ENCODE measurements at places on chromosomes 6 and 20.

- no peak for DNase-seq
Observed at GRCh38 chr6:46652232-46652602, 401 bp downstream of the CYP39A1 start.

DNA sequence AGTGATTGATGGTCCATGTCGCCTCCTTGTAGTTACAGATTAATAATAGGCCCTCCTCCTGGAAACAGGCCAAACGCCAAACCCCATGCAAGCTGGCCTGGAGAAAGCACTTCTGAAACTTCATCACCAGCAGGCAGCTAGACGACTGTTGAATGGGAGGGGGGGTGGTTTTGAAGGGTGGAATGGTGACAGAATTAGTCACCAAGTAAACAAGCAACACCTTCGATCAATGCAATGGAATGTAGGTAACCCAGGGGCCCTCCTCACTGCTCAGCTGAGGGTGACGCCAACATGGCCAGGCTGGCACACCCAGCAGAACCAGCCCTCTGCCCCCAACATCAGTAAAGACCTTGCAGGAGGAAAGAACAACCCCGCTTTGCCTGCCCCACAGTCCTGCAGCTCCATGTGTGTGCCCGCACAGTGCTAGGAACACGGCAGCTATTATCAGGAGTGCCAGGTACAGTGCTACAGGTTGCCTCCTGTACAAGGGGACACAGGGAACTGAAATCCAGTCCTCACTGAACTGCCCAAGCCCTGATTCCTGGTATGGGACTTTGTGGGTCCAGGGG lies 2.7 kb downstream of the BCAS1 start:
- no peak for DNase-seq

DNA sequence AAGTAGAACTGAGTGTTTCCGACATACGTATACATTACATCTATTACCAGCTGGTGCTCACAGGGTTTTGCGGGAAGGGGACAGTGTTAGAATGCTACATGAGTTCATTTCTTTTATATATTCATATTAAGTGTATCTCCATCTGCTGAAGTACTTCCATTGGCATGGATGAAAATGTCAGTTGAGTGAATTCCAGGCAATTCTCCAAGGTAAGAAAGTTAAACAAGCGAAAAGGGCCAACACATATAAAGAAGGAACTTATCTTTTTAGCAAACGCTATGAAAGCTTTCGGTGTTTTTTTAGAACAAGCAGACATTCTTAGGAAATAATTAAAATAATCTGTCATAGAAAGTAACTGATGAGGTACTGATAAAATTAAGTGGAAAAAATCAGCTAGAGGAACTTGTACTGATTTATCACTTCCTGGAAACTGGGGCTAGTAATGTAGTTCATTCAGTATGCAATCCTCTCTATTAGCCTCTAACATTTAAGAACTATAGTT lies 34.6 kb downstream of the RNF146 start:
- DNase-seq, result no peak

GRCh38 chr20:17315407-17316231 lies 88.8 kb downstream of the PCSK2 start:
- DNase-seq, result no peak

DNA sequence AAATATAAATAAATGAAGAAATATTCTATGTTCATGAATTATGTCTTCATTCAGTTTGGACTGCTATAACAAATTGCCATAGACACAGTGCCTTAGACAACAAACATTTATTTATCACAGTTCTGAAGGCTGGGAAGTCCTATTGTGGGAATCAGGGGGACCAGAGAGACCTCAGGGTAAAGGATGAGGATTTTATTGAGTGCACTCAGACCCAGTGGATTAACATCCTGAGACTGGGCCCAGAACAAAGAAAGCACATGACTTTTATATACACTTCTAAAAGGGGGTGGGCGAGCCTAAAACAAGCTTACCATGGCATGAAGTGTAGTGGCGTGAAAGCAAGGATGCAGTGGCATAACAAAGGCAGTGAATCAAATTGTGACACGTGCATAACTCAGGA lies 26.9 kb upstream of the CBLN4 start:
- DNase-seq, result no peak

DNA sequence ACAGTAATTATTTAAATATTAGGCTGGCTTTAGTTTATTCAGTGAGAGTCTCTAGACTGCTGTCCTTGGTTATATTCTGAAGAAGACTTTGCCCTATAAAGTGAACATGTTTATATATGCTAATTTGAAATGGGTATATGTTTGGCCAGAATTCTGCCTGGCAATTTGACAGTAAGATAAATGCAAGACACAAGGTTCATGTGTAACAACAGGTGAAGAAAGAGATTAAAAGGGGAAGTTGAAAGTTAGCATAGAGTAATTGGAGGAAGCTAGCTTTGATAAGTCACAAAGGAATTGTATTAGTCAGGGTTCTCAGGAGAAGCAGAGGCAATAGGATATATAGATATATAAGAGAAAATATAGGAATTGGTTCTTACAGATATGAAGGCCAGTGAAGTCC lies 191.4 kb downstream of the CENPW start:
- no peak for DNase-seq

- DNase-seq, result no peak
Observed at GRCh38 chr6:124682751-124683150, 279.5 kb upstream of the RNF217 start.

- no peak for DNase-seq
Observed at GRCh38 chr20:53309515-53309914, 284.1 kb downstream of the ZNF217 start.

DNA sequence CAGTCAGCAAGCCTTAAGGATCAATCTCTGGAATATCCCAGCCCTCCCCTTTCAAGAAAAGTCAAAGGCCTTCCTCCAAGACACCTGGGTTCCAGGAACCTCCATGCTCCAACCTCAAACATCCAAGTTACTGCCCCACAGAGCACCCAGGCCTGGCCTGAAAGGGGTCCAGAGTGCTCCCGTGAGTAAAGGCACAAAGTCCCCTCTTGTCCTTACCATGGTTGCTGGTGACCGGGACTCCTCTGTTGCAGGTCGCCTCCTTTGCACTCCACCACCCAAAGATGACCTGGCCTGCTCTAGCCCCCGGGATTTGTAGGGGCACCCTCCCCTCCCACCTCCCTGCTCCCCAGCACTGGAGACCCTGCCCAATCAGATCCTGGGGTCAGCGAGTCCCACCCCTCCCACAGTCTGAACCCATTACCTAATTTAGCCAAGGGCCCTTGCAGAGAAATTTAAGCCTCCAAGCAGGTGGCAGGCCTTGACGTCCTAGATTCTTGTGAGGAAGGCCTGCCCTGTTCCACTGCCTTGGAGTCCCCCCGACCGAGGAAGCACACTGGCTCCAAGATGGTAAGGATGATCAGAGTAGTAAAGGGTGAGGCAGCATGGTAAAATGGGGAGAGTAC lies at the start of gene TNNC2:
Gene TNNC2, minus strand, starts transcription at position 283 of the 623 bp plus-strand sequence. Its CDS starts 64 bp downstream, at position 219.
- no peak for DNase-seq

DNA sequence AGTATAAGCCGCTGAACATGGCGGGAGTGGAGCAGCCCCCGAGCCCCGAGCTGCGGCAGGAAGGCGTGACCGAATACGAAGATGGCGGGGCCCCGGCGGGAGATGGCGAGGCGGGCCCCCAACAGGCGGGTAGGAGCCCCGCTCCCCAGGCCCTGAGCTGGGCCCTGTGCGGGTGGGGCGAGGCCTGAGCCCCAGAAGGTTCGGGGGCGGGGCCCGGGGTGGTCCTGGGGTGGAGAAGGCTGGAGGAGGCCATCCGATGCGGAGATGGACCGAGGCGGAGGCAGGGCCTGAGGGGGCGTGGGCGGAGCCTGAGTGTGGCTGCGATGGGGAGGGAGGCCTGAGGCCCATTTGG lies 7.1 kb downstream of the L3MBTL1 start:
- no peak for DNase-seq

DNA sequence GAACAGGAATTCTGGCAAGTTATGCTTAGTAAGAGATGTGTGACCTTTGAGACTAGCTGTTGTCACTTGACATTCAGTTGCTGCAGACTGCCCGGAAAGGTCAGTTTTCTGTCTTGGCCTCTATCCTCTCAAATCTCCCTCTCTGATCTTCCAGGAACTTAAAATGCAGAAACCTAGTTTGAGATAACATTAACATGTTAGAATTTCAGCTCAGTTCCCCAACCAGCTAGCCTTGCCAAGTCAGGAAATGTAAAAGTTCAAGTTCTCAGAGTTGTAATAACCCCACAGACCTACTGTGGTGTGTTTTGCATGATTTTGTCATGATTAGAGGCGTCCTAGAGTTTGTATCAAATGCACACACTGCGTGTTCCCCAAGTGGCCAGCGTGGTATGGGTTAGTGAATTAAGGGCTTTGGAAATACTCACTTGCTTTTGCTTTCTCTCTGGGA lies 46.6 kb downstream of the DUSP22 start:
- DNase-seq, result no peak

DNA sequence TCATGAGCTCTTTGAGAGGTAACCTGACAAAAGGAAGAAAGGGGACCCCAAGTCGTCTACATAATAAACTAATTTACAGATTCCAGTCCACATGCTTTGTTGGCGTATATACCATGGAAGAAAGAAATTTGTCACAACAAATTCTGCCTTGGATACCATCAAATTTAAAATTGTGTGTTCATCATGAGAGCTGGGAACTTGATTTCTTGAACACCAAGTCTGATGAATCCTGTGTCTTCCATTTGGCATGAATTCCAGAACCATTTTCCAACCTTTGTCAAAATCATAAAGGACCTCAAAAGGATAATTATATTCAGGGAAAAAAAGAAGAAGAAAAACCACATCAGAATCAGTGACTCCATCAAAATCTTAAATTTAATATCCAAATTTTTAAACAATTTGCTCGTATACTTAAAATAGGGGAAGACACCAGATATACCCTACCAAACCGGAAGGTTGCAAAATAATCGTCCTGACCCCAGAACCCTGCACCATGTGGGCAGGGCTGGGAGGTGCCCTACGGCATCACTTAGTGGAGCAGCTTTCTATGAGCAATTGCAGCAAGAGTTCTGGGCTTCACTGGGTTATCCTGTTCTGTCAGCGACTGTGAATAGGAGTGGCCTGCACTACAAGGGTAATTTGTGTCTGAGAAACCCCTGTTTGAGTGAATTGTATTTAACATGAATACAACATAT lies 74.1 kb upstream of the INSM1 start:
- DNase-seq, result no peak
